ENCODE measurements at places on chromosomes 13 and 19.

DNA sequence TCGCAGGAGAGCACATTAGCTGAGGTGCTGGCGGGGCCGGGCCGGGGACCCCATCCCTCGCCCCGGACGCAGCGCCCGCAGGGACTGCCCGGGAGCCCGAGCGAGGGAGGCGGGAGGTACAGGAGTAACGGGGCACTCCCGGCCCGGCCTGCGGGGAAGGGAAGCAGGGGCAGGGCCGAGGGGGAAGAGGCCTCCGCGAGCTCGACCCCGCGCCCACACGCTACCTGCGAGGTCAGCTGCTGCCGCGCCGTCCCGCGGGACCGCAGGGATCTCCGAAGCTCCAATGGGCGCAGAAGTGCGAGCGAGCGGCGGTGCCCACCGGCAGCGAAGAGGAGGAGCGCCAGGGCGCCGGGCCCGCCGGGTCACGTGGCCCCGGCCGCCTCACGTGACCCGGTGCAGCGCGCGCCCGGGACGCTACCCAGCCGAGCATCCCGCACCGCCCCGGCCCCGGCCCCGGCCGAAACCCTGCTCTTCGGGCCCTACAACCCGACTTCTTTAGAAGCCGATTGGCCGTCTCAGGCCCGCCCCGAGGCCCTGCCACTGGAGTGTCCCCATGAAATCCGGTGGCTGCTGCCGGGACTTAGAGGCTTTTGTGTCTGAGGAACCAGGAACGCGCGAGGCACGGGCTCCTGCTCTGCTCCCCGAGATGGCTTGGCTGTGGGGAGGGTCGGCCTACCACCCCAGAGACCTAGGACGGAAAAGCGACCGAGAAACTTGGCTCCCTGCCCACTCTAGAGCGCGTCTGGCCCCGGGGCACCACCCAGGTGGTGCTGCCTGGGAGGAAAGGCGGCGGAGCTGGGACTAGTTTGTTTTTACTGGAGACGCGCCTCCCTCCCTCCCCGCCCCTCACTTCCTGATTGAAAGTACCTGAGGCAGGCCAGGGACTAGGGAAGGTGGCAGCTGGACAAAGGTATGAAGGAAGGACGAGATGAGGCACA, at the start of gene RCBTB1:
RCBTB1 (minus strand) TSS at position 339 of the 938 bp plus-strand sequence. CDS start 18,279 bp downstream, outside the sequence.
- H3K4me1 ChIP-seq = peaks cover 4% of the 10 kb centered on the region
- H3K27ac ChIP-seq = peak within 1 kb of the TSS; percentile 89
- H3K4me3 ChIP-seq = peak within 1 kb of the TSS; percentile 88

- no peaks in the 10 kb centered on the region for H3K4me1 ChIP-seq
- no peak overlapping the region for H3K4me3 ChIP-seq
- DNase-seq = no peak
- no peak overlapping the region for H3K27ac ChIP-seq
- no peaks in the 10 kb centered on the region for H3K27me3 ChIP-seq
- no peaks in the 10 kb centered on the region for H3K36me3 ChIP-seq
Measured at GRCh38 chr13:40818926-40819325, 29.5 kb downstream of the SLC25A15 start.

DNA sequence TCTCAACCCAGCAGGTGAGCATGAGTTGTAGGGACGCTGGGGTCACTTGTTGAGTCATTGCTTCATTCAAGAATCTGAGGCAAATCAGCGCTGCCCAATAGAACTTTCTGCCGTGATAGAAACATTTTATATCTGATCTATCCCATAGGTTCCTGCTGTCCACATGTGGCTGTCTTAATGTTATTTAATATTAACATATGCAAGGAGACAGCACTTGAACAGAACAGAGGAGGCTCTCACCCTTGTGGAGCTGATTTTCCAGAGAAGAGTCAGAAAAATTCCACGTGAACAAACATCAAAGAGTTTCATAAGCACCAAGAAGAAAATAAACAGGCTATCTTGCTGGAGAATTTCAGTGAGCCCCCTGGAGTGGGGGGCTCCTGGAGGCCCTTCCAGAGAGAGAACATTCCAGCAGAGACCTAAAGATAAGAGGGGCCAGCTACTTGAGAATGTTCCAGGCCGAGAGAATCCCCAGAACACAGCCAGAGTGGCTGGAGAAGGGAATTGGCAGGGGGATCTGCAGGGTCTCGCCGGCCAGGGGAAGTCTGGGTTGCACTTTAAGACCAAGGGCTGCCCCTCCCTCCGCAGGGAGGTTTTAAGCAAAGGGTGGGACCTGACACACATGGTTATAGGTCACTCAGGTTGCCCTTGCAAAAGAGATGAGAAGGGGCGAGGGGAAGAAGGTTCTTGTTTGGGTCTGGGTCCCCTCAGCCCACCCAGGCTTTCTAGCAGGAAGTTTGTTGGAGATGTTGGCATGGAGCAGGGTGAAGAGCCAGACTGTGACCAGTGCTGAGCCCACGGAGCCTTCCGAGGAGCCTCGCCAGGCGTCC, 135.7 kb downstream of the CRYL1 start:
- no peak overlapping the region for H3K27ac ChIP-seq
- DNase-seq = no peak
- H3K27me3 ChIP-seq = no peaks in the 10 kb centered on the region

GRCh38 chr19:41447732-41448332, 4.9 kb downstream of the ERICH4 start:
- H3K4me1 ChIP-seq = peaks cover 11% of the 10 kb centered on the region
- no peaks in the 10 kb centered on the region for H3K27me3 ChIP-seq
- H3K4me3 ChIP-seq = peak overlapping the region; percentile 39
- DNase-seq = no peak
- peak overlapping the region; percentile 38 for H3K27ac ChIP-seq

DNA sequence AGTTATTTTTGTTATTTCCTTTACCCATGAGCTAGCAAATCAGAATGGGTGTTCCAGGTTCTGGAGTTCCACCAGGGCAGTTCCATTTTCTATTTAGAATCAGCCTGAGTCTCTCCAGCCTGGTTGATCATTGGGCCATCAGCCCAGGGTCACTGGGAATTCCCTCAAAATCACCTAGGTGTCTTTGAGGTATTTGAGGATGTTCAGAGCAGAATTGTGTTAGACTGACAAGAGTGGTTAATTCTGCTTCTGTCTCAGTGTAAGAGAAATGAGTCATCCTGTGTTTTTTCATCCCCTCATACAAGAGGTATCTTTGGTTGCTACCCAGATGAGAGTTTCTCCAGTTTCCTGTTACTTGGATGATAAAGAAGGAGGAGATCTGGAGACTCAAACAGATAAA, 11.7 kb downstream of the ZNF66 start:
- H3K27me3 ChIP-seq = no peaks in the 10 kb centered on the region
- H3K27ac ChIP-seq = no peak overlapping the region
- no peaks in the 10 kb centered on the region for H3K4me1 ChIP-seq
- no peak overlapping the region for H3K4me3 ChIP-seq
- H3K36me3 ChIP-seq = peaks cover 9% of the 10 kb centered on the region

GRCh38 chr13:39490136-39490535, 112.9 kb downstream of the LHFPL6 start:
- H3K27me3 ChIP-seq = no peaks in the 10 kb centered on the region
- H3K36me3 ChIP-seq = no peaks in the 10 kb centered on the region
- no peaks in the 10 kb centered on the region for H3K4me1 ChIP-seq
- H3K4me3 ChIP-seq = no peak overlapping the region
- DNase-seq = no peak

DNA sequence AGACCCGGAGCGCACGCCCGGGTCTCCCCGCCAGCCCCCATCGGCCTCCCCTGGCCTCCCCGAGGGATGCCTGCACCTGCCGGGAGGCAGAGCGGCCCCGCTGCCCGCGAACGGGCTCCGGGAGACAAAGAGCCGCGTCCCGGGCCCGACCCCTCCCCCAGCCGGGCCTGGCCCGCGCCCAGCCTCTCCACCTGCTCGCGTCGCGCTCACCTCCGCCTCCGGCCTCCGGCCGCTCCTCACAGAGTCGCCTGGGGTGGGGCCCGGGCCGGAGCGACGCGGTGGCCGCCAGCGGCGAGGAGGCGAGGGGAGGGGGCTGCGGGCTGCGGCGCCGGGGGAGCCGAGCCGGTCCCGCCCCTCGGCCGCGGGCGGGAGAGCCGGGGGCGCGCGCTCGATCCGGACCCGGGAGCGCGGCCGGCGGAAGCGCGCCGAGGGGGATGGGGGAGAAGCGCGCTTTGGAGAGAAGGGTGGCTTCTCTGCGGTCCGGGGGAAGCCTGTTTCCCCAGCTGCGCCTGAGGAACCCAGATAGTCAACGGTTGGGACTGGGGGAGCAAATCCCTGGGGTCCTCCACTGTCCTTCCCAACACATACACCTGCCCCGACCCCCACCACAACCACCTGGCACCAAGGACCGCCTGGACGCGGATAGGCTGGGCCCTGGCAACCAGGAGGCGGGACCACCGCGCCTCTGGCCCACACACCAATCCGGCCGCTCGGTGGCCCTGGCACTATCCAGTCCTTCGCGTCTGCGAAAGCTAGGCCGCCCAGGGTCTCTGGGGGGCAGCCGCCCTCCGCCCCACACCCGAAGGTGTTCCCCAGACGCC, at the start of gene PRR36:
PRR36 (minus strand) TSS at position 315 of the 821 bp plus-strand sequence. CDS start 701 bp downstream, outside the sequence.
- no peak within 1 kb of the TSS for H3K27ac ChIP-seq
- peaks cover 4% of the 10 kb centered on the region for H3K27me3 ChIP-seq
- H3K36me3 ChIP-seq = no peaks in the 10 kb centered on the region
- peaks cover 40% of the 10 kb centered on the region for H3K4me1 ChIP-seq

DNA sequence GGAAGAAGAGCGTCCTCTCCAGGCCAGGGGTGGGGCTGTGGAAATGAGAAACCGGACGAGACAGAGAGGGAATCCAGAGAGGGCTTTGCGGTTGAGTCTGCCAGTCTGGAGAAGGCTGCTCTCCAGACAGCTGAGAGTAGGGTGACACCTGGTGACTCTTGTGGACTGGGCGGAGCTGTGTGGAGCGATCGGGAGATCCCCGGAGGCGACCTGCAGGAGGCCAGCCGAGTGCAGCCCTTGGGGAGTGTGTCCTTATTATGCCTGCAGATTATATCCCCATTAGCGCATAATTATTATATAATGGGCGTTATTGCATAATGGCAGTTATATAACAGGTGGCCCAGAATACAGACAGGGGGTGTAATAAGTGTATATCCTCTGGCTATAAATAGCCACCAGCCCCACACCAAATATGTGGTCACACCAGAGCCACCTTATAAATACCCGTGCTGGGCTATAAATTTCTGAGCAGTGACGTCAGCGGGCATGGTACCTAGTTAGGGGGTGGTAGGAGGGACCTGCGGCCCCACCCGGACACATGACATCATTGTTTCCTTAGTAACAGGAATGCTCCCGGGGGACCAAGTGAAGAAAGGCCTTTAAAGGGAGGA, 41.2 kb downstream of the NFIX start:
- no peak overlapping the region for H3K4me3 ChIP-seq
- H3K27ac ChIP-seq = peak overlapping the region; percentile 85
- peaks cover 88% of the 10 kb centered on the region for H3K4me1 ChIP-seq
- H3K36me3 ChIP-seq = no peaks in the 10 kb centered on the region
- no peaks in the 10 kb centered on the region for H3K27me3 ChIP-seq

GRCh38 chr13:93101226-93101734, 125.3 kb upstream of the GPC6 start:
- no peak overlapping the region for H3K27ac ChIP-seq
- no peaks in the 10 kb centered on the region for H3K27me3 ChIP-seq
- no peaks in the 10 kb centered on the region for H3K36me3 ChIP-seq
- no peak overlapping the region for H3K4me3 ChIP-seq
- no peak for DNase-seq

- no peaks in the 10 kb centered on the region for H3K27me3 ChIP-seq
- no peak for DNase-seq
- no peak overlapping the region for H3K4me3 ChIP-seq
- no peaks in the 10 kb centered on the region for H3K36me3 ChIP-seq
Measured at GRCh38 chr13:104487006-104487405, 1420.8 kb upstream of the SLC10A2 start.

DNA sequence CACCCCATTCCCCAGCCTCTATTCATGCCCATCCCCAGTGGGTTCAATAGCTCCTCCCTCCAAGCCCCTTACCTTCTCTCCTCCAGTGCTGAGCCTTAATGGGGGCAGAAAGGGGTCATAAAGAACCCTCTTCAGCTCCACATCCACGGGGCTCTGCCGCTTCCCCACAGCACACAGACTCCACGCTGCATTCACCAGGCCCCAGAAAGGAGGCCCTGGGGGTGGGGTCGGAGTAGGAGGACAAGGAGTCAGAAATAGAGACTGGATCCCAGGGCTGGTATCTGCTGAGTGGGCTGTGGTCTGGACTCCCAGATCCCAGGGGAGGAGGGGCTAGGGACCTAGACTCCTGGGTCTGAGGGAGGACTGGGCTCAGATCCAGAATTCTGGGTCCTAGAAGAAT, 1.6 kb downstream of the CA11 start:
- DNase-seq = no peak
- H3K27me3 ChIP-seq = no peaks in the 10 kb centered on the region
- no peak overlapping the region for H3K27ac ChIP-seq
- no peak overlapping the region for H3K4me3 ChIP-seq

DNA sequence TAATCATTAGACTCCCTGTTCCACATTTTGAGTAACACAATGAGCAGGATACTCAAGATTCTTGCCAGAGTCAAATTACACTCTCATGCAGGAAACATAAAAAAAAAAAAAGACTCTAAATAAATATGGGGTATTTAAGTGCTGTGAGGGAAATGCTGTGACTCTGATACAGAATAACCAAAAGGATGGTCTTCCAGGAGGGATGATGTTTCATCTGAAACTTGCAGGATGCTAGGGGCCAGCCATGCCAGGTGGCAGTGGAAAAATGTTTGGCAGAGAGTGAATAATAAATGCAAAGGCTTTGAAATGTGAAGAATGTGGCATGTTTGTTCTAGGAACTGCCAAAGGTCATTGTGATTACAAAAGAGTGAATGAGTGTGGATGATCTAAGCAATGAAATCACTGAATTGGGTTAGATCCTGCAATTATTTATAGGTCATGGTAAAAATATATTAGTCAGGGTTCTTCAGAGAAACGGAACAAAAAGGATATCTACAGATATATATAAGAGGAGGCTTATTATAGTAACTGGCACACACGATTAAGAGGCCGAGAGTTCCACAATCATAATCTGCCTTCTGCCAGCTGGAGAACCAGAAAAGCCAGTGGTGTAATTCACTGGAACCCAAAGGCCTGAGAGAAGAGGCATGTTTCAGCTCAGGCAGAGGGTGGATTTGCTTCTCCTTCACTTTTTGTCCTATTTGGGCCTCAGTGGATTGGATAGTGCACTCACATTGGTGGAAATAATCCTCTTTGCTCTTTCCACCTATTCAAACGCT, 1832.8 kb upstream of the MIR17HG start:
- peaks cover 2% of the 10 kb centered on the region for H3K4me1 ChIP-seq
- no peak overlapping the region for H3K27ac ChIP-seq
- peak; percentile 27 for DNase-seq
- no peaks in the 10 kb centered on the region for H3K27me3 ChIP-seq
- H3K4me3 ChIP-seq = no peak overlapping the region
- no peaks in the 10 kb centered on the region for H3K36me3 ChIP-seq

DNA sequence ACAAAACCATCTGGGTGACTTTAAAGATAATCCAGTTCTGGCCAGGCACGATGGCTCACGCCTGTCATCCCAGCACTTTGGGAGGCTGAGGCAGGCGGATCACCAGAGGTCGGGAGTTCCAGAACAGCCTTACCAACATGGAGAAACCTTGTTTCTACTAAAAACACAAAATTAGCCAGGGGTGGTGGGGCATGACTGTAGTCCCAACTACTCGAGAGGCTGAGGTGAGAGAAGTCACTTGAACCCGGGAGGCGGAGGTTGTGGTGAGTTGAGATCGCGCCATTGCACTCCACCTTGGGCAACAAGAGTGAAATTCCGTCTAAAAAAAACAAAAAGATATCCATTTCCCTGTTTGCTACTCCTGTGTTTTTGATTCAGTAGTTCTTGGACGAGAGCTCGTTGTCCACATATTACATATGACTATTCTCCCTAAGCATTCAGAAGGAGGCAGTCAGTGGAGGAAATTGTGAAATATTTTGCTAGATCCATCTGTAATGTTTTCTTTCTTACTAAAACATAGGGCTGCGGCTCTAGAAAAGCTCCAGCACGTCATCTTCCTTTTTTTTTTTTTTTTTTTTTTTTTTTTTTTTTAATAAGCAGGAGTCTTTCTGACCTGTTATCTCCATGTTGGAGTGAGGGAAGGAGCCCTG, 33.6 kb downstream of the ZNF701 start:
- H3K4me3 ChIP-seq = no peak overlapping the region
- H3K27me3 ChIP-seq = no peaks in the 10 kb centered on the region
